ENCODE measurements at places on chromosomes 4 and X.

GRCh38 chr4:56764223-56764622, 57.3 kb downstream of the SPINK2 start:
- no peak for DNase-seq

DNA sequence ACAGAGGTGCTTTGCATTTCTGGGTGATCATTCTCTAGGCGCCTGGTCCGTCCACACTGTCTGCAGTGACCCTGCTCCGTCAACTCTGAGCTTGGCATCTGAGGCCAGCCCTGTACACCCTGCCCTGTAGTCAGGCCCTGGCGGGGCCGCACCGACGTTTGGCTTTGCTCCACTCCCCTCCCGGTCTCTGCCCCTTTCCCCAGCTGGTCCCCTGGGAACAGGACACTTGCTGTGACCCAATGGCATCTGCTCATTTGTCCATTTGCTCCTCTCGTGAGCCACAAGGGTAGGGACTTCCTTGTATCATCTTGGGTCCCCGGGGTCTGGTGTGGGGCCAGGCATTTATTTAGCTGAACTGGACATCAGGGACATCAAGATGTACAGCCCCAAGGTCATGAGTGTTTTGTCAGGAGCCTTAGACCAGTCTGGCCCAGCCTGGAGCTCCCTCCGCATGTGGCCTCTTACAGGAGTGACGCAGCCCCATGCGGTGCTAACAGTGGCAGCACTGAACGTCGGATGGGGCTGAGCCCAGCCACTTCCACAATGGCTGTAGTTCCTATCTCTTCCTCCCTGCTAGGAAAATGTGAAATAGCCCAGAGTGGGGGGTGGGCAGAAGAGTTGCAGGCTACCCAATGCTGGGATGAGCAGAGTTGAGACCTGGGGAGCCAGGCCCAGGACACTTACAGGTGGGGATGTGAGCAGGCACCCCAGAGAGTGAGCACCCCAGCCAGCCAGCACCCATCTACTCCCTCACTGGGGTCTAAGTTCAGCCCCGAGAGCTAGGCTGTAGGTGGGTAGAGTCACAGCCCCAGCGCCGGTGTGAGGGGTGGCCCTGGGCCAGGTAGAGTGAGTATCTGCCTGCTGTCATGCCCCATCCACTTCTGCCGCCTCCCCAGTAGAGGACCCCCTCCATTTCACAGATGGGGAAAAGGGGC, 2.0 kb upstream of the SH3BP2 start:
- DNase-seq, result no peak

DNA sequence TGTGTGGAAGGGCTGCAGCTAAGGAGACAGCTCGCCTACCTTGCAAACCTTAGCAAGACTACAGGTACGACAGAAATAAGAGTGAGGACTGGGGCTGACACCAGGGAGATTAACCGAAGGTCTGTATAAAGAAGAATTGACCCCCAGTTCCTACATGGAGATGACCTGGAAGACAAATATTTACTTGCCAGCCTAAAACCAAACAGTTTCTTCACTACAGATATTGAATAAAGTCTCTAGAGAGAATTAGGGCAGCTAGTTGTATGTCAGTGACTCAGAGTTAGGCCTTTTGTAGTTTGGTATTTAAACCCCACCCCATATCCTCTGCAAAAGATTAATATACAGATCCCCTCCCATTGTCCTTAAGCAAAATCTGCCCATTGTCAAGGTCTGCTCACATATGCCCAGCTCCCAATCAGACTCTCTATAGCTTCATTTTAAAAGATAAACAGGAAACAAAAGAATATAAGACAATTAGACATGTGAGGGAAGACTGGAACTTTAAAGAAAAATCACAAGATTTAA, 28.1 kb upstream of the FRMPD3 start:
- no peak for DNase-seq

DNA sequence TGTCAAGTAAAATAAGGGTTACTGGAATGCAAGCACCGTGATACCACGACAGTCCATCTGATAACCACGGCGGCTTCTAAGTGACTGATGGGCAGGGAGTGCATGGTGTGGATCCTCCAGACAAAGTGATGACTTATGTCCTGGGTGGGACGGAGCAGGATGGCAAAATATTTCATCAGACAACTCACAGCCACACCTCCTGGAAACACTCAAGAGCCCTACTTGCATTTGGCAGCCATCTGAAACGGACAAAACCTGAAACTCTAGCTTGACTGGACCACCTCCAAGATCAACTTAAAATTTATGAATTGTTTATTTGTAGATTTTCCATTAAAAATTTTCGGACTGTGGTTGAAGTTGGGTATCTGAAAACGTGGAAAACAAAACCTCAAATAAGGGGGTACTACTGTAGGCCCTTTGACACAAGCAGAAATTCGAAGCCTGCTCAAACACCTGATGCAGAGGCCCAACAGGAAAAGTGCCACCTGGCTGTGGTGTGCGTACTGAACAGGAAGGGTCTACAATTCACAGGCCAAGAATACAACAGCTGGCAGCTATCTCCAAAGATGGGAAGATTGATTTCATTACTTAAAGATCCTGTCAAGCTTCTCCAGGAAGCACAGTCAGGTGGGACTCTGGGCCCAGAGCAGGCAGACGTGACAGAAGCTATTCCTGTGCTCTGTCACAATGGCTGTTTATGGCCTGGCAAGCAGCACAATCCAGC, 26.0 kb downstream of the LRIT3 start:
- no peak for DNase-seq

GRCh38 chr4:110620691-110621327, 2.1 kb downstream of the PITX2 start:
- no peak for DNase-seq

- no peak for DNase-seq
Measured at GRCh38 chrX:22366906-22367305, 94.2 kb downstream of the CBLL2 start.

DNA sequence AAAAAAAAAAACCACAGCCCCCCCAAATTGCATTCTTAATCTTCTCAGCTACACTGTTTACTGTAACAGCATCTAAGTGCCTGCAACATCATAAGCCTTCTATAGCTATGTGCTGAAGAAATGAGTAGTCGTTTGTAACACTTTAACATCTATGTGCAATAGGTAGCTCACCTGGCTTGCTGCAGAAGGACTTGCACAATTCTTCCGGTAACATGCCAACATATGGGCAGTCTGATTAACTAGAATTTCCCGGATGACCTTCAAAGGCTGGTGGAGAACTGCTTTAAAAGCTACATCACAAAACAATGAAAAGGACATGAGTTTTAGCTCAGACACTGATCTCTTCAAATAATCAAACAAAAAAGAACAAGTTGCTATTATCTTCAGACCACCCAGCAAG, 52.9 kb downstream of the METTL14 start:
- DNase-seq, result no peak

- peak; percentile 83 for DNase-seq
Measured at GRCh38 chrX:149540621-149541520, at the start of gene EOLA1. Gene EOLA1 (plus strand): TSS chrX:149541012. CDS start chrX:149545631, 4,619 bp downstream.

GRCh38 chrX:129659141-129659540, 4.4 kb upstream of the APLN start:
- no peak for DNase-seq

GRCh38 chrX:16082470-16083085, 40.8 kb upstream of the GRPR start:
- no peak for DNase-seq

GRCh38 chr4:145525291-145525740, 43.7 kb downstream of the SMAD1 start:
- DNase-seq, result no peak

GRCh38 chr4:16770710-16771285, 127.6 kb downstream of the LDB2 start:
- DNase-seq, result no peak

- DNase-seq, result no peak
Measured at GRCh38 chrX:150156615-150157014, 206.5 kb upstream of the MAMLD1 start.

GRCh38 chr4:153790962-153791551, 2.2 kb upstream of the SFRP2 start:
- DNase-seq, result no peak

DNA sequence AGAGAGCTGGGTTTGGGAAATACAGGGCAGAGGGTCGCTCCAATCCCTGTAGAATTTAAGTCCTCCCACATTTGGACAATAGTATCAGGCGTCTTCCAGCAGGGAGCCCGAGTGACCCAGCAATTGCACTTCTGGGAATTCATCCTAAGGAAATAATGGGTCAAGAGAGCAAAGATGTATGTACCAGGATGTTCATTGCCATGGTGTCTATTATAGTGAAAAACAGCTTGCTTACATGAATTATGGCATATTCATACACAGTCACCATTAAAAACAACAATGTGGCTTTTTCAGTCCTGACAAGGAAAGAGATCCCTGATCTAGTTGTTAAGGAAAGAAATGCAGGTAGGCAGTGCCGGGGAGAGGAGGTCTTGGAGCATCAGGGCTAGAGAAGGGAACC, 167.7 kb downstream of the PJA1 start:
- no peak for DNase-seq

DNA sequence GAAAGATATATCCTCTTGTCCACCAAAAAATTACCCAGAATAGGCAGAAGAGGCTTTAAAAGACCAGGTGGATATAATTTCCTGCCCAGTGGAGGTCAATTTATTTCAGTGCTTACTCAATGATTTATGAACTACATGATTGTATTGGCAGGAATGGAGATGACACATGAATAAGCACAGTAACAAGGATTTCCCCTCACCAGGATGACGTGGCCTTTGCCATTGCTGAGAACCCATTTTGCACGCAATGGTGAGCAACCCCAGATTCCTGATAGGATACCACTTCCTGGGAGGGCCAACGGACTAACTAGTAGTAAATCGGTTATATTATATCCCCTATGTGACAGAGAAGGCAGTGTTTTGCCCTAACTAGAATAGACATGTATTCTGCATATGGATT, 11.6 kb upstream of the TTC29 start:
- peak; percentile 81 for DNase-seq

- no peak for DNase-seq
Measured at GRCh38 chr4:53456178-53456577, 78.7 kb downstream of the FIP1L1 start.

DNA sequence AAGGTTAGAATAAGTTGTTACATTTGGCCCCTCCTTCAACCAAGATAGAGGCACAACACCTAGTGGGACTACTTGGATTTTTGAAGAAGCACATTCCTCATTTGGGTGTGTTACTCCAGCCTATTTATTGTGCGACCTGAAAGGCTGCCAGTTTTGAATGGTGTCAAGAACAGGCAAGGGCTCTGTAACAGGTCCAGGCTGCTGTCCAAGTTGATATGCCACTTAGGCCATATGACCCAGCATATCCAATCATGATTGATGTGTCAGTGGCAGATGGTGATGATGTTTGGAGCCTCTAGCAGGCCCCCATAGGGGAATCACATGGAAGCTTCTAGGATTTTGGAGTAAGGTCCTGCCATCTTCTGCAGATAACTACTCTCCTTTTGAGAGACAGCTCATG, 35.5 kb upstream of the UGT2B4 start:
- no peak for DNase-seq

DNA sequence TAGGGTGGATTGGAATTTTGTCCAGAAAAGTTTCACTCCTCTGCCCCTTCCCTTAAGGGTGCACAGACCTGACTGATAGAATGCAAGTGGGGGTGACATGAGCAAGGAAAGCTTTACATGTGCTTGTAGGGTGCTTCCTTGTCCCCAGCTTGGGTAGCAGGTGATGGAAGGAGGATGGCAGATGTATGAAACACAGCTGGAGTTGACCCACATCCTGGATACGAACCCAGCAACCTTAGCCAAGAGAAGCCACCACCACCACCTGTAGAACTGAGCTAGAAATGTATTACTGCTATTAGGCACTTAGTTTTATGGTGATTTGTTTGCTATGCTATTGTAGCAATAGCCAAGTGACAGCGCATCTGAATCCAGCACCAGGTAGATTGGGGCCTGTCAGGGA, 227.4 kb downstream of the HS3ST1 start:
- no peak for DNase-seq

DNA sequence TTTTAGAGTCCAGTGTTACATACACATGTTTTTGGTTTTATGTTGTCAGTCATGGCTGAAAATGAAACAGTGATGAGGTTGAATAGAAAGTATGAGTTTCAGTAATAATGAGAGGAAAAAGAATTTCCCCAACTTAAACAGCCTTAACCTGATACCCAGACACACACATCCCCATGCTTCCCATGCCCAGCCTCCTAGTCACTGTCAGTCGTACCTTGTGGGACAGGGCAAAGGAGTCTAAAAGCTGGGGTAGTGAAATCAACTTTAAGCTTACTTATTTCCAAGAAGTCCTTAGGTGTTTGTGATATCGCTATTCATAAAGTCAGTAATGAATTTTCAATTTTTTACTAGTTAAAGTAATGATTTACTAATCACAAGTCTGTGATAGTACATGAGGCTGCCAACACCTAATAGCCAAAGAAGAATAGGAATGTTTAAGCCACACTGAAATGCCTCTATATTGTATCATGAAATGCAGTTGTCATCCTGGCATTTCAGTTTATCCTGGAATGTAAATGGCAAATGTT, 24.3 kb upstream of the GPR34 start:
- DNase-seq, result no peak

GRCh38 chrX:98065151-98065550, 1181.4 kb downstream of the RPA4 start:
- DNase-seq, result no peak

DNA sequence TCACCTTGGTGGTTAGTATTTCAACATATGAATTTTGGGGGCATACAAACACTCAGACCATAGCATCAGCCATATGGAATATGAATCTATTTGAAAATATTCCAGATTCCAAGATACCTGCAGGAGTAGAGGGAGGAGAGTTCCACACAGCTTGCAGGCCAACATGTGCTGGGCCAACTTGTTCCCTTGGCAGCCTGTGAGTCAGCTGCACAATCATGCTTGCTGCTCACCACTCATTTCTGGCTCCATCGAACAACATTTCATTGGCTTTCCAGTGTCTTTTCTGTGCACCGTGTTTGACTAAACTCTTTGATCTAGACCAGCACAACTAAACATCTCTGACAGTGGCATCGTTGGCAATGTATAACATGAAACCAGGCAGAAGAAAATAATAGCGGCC, 282.5 kb upstream of the RASGEF1B start:
- no peak for DNase-seq

GRCh38 chr4:165877286-165877685, 4.2 kb downstream of the TLL1 start:
- DNase-seq, result no peak

DNA sequence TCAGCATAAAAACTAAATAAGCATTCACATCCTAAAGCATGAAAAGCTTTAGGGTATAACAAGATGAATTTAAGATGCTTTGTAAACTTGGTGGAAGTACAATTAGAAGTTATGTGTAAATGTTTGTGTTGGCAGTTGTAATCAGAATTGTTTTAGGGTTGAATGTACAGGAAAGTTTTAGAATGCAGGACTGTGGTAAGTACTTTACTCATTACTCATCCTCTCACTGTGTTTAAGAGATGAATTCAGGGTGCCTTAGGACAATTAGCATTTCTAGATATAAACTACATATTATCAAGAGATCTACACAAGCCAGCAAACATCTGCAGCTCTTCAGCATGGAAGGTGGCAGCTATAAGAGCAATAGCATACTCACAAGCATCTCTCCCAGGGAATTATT, 77.5 kb upstream of the ELOVL6 start:
- peak; percentile 33 for DNase-seq
